Thyroid gland (tissue), 4 donors: ENCODE measurements at places on chromosomes 3 and 15. TPM values are rescaled to one million over a fixed set of nuclear protein-coding genes. Genes with fewer than 3 reads are reported as not detected.

GRCh38 chr3:38583688-38584087 is 65.8 kb downstream of the SCN5A start:
- DNase-seq: no peak

Gene AADACL2
- total RNA-seq: not detected

Gene GCSAM
- 0.33 TPM for total RNA-seq

GRCh38 chr3:154236331-154236730 is 88.0 kb downstream of the DHX36 start:
- DNase-seq: no peak

Gene IGSF11
- total RNA-seq: 0.94 TPM
